ENCODE measurements at places on chromosomes 5 and 9.
A peak's percentile ranks its signal among the peaks of the same experiment; 100 is the strongest.

GRCh38 chr9:84917366-84918070 is 248.0 kb downstream of the NTRK2 start:
- DNase-seq: no peak

DNA sequence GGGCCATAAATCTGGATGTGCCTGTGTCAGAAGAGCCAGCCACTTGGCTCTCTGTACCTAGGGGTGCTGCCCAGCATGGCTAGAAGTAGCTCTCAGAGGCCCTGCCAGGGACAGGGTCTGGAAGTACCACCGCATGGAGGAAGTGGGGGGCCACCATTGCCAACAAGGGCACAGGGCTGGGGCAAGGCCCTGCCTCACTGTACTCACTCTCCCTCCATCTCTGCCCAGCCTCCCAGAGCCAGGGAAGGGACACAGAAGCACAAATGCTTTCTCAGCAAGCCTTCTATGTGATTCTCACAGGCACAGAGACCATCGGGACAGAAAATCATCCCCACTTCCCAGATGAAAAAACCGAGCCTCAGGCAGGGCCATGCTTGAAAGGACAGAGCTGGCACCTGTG is 138.1 kb downstream of the C5orf15 start:
- no peak for DNase-seq

GRCh38 chr5:168890816-168891812 is 311.9 kb upstream of the PANK3 start:
- no peak for DNase-seq

- peak; percentile 50 for DNase-seq
Observed at GRCh38 chr9:133114886-133115603, 6.0 kb downstream of the RALGDS start.

GRCh38 chr9:78592811-78593210 is 295.9 kb downstream of the PSAT1 start:
- DNase-seq: no peak

DNA sequence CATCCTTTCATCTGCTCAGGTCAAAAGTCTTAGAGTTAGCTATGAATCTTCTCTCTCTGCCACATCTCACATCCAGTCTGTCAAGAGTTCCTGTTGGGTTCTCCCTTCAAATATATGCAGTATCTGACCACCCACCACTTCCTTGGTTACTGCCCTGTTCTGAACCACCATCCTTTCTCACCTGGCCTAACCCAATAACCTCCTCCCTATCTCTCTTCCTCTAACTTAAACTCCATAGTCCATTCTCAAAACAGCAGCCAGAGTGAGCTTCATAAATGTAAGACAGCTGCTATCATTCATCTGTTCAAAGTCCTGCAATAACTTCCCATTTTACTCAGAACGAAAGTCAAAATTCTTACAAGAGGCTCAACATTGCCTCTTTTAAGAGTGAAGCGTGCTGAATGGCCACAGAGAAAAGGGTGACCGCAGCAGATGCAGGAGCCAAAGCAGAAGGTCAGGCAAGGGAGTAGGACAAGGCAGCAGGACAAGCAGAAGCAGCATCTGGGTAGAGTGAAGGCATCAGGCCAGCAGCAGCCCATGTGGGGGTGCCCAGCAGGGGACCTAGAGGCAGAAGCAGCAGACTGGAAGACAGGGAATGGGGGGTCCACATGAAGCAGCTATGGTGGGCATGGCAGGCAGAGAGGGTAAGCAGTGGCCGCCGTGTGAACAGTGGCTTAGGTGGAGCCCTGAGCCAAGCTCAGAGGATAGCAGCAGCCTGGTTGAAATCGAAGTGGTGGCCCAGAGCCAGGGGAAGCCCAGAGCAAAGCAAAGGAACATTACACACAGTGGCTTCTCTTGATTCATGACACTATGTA is 39.3 kb upstream of the CDC42SE2 start:
- no peak for DNase-seq

DNA sequence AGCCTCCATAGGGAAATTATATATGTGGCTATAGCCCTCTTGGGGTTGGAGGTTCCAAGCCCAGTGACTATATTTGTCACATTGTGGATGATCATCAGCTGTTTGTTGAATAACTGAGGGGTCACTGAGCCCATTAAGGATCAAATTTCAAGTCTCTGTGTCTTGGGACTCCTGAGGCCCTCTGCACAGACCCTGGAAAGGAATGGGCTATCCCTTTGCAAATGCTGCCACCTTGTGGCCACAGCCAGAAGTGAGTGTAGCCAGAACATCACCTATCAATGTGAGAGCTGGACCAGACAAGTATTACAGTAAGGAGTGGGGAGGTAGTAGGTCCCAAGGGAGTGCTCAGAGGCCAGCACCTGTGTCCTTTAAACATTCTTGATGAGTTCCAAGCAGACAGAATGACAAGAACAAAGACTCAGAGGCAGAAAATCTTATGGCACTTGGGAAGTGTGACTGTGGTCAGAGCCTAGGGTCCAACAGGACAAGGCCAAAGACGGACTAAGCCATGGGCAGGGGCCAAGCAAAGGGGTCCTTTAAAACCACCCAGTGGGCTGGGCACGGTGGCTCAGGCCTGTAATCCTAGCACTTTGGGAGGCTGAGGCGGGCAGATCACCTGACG is 8.2 kb downstream of the RPP25L start:
- peak; percentile 52 for DNase-seq

DNA sequence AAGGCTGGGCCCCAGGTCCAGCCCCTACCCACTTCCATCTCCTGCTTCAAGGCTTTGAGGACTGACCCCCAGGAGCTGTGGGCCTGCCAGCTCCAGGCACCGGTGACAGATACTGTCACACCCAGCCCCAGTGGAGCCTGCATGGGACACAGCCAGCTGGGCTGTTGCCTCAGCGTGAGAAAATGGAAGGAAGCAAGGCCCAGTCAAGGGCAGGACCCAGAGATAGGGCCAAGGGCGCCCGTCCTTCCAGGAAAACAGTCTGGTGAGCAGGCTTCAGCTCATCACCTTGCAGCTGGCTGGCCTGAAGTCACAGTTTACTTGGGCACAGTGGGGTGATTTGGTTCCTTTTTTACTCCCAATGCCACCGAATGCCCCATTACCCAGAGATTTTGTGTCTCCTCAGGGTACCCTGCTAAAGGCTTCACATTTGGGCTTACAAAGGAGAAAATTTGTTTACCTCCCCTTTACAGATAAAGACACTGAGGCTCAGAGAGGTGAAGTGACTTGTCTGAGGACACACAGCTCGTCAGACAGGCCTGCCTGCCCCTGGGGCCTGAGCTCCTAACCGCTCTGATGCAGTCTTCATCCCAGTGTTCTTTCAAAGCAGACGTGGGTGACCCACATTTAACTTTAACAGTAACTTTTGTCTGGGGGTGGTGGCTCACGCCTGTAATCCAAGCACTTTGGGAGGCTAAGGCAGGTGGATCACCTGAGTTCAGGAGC is 21.5 kb upstream of the WDR38 start:
- DNase-seq: no peak

- no peak for DNase-seq
Observed at GRCh38 chr9:138068601-138069035, 191.0 kb downstream of the CACNA1B start.

- DNase-seq: peak; percentile 48
Observed at GRCh38 chr5:378301-378891, 56.9 kb downstream of the AHRR start.

- peak; percentile 25 for DNase-seq
Observed at GRCh38 chr9:110021891-110022290, 186.1 kb downstream of the C9orf152 start.

DNA sequence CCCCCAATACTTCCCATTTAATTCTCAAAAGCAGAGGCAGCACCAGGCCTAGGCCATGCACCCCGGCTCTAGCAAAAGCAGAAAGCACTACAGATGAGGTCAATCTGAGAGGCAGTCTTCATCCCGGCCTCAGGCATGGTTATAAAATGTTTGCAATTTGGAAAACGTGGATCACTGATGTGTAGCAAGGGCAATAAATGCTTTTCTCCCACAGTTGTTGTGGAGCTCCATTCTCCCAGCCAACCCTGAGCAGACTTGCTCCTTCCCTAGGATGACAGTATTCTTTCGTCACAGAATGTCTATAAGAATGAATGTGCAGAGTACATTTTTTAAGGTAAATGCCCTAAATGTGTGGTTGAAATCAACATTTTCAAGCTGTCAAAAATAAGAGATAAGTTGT is 157.3 kb upstream of the DAPK1 start:
- no peak for DNase-seq

DNA sequence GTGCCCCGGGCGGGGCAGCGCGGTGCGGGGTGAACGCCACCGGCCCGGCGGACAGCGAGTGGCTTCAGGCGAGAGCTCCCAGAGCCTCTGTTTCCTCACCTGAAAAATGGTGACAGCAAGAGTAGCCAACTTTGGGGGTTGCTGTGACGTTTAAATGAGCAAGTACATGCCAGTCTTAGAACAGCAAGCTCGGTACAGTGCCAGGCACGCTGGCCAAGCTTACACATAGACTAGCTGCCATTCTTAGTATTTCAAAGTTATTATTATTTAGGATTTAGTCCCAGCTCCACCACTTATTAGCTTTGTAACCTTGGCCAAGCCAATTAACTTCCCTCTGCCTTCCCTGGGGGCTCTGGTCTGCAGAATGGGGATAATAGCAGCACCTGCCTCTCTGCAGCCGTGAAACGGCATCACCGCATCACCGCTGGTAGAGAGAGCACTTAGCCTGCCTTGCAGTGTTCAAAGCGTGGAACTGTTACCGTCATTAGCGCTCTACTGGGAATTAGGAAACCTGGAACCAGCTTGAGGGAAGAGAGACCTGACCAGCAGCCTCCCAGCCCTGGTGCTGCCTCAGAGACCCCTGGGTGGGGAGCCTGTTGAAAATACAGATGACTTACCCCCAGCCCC is at the start of gene C9orf50:
C9orf50 (minus strand) TSS at position 433 of the 627 bp plus-strand sequence. CDS start 527 bp downstream, outside the sequence.
- DNase-seq: no peak

- no peak for DNase-seq
Observed at GRCh38 chr5:111559680-111560079, 47.3 kb upstream of the STARD4 start.

GRCh38 chr9:130407916-130408663 is 36.7 kb upstream of the ASS1 start:
- no peak for DNase-seq

GRCh38 chr5:82221020-82221419 is 57.1 kb downstream of the RPS23 start:
- no peak for DNase-seq

DNA sequence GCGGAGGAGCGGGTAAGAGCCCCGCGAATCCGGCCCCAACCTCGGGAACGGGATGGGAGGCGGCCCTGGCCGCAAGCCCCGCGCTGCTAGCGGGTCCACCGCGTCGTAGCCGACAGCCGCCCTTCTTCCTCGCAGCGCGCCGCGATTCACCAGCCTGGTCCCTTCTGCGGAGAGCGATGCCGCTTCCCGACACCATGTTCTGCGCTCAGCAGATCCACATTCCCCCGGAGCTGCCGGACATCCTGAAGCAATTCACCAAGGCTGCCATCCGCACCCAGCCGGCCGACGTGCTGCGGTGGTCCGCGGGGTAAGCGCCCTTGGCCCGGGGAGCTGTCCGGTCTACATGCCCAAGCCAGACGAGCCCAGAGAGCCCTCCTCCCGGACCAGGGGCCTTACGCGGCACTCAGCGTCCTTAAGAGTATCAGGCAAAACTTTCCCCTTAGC is 335 bp downstream of the ROPN1L start:
- DNase-seq: no peak

DNA sequence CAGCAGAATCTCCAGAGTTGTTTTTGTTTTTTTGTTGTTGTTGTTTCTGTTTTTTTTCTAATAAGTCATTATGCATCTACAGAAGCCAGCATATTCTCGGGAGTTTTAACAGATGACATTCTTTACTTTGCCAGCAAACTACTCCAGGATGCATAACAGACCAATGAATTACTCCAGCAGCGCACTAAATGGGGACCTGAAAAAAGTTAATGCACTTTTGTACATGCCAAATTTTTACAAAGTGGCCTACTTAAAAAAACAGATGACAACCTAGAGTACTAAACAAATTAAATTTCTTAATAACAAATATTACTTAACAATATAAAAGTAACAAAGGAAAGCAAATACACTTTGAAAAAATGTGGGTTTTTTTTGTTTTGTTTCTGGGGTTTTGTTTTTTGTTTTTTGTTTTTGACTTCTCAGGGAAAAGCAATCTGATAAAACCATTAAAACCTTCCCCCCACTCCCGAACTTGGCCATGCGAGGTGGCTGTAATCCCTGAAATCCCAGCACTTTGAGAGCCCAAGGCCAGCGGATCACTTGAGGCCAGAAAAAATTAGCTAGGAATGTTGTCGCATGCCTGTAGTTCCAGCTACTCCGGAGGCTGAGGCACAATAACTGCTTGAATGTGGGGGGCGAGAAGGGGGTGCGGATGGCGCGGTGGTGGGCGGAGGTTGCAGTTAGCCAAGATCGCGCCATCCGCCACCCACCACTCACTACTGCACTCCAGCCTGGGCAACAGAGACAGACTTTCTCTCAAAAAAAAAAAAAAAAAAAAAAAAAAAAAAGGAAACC is 352.4 kb downstream of the CETN3 start:
- no peak for DNase-seq

GRCh38 chr9:20771729-20772128 is 87.7 kb downstream of the FOCAD start:
- DNase-seq: no peak

DNA sequence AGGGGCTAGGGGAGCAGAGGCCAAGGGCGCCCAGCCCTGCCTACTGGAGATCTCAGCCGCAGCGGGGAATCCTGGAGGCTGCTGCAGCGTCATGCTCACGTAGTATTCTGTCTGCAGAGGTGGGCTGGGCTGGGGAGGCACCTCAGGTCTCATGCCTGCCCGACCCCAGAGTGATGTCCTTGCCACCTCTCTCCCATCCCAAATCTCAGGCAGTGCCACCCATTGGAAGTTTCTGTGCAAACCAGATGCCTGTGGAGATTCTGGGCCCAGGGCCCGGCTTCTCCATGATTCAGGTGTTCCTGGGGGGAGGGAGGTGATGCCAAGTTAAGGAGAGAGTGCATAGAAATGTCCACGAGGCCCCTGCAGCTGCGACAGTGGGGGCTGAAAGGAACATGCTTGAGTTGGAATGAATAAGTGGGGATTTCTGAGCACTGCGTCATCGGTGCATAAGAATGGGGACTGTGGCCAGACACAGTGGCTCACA is 72.0 kb downstream of the ANKRD33B start:
- no peak for DNase-seq

DNA sequence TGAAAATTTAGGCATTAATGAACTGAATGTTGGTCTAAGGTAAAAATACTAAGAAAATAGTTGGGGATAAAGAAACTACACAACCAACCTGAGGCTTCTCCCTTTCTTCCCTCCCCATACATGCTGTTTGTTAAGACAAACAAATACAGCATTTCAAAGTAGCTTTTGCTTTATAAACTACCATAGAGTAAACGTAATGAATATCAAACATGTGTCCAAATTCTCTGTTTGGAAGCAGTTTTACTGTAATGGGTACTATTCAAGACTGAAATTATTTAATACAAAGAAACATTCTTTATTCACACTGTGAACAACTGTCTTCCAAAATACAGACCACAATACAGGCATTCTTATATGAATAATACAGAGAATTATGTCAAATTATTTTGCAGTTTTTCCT is 52.0 kb downstream of the SLC44A1 start:
- DNase-seq: no peak

- no peak for DNase-seq
Observed at GRCh38 chr9:118829334-118829733, 539.9 kb downstream of the BRINP1 start.

- DNase-seq: peak; percentile 80
Observed at GRCh38 chr9:135281791-135282737, 194.6 kb downstream of the OLFM1 start.

GRCh38 chr9:68551191-68551590 is 10.5 kb upstream of the TMEM252 start:
- no peak for DNase-seq

GRCh38 chr5:74328221-74328630 is 312.3 kb downstream of the ENC1 start:
- DNase-seq: no peak
